Stimulated activated memory B cell treated with anti-CD40 and anti-IgM and Interleukin-4, amounts not matched to agents 10 μg/mL and 1 μg/mL and 100 μg/mL, for 72 hours (primary cell): ENCODE measurements at places on chromosomes 11 and 22.

DNA sequence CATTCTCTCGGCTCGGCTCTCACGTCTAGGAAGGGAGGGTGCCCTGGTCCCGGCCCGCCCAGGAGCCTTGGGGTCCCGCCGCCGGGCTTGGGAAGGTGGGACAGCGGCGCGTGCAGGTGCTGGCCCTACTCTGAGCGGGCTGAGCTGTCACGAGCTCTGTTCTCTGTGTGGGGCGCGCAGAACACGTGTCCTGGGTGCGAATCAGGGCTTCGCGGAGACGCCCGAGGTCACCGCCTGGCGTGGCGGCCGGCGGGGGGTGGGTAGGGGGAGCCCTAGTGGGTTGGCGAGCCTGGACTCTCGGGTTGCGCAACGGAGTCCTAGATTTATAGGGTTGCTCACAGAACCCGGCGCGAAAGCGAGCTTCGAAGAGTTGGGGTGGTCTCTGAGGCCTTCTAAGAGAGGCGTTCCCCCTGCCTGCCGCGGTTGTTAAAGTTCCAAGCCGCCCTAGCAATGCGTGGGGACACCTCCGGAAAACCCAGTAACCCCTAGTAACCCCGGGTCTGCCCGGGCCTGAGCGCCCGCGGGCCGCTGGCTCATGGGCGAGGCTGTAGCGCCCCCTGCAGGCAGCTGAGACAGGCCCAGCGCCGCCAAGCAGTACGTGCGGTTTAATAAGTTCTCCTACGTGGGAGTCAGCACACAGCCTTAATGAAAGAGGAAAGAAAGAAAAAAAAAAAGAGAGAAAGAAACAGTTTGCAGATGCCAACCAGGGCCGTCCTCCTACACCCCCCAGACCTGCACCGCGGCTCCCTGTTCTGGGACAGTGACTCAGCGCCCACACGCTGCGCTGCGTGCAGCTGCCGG lies 2.7 kb downstream of the ADM start:
- peak; percentile 87 for ATAC-seq

GRCh38 chr11:3095712-3096361 lies 38.6 kb upstream of the CARS1 start:
- no peak for ATAC-seq

DNA sequence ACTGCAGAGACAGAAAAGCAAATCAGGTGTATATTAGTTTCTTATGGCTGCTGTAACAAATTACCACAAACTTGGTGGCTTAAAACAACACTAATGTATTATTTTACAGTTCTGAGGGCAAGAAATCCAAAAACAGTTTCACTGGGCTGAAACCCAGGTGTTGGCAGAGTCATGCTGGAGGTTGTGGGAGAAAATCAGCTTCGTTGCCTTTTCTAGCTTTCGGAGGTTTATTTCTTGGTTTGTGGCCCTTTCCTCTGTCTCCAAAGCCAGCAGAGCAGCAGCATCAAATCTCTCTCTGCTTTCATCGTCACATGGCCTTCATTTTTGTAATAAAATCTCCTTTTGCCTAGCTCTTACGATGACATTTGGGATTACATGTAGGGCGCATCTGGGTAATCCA lies 33.0 kb upstream of the OR6M1 start:
- no peak for ATAC-seq

DNA sequence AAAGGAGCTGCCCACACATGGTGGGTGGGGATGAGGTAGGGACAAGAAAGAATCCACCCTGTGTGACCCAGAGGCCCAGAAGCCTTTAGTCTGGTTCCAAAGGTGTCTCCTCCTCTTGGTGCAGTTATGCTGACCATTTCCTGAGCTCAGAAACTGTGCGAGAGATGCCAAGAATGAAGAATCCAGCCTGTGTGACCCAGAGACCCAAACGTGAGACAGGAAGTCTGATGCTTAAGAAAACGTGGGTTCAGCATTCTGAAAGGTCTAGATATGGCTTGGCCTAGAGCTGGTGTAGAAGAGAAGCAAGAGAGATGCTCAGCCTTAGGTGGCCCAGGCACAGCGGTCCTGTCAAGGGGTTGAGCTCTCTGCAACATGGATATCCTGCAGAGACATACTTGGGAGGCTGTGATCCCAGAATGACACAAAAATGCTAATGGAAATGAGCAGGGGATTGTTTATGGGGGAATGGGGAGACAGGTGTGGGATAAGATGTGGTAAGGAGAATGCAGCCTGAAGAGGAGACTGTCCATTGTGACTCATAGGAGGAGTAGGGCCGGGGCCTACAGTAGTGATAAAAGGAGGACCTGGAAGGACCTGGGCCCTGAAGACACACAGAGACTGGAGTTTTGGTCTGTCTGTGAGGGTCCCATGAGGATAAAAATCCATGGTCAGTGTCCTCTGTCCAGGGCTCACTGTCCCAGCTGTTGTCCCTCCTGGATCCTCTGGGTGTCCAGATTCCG lies 79.0 kb downstream of the ZNF280B start:
- ATAC-seq = no peak

- ATAC-seq = no peak
These were observed 21.2 kb upstream of the ELF5 start for GRCh38 chr11:34534826-34535225.

DNA sequence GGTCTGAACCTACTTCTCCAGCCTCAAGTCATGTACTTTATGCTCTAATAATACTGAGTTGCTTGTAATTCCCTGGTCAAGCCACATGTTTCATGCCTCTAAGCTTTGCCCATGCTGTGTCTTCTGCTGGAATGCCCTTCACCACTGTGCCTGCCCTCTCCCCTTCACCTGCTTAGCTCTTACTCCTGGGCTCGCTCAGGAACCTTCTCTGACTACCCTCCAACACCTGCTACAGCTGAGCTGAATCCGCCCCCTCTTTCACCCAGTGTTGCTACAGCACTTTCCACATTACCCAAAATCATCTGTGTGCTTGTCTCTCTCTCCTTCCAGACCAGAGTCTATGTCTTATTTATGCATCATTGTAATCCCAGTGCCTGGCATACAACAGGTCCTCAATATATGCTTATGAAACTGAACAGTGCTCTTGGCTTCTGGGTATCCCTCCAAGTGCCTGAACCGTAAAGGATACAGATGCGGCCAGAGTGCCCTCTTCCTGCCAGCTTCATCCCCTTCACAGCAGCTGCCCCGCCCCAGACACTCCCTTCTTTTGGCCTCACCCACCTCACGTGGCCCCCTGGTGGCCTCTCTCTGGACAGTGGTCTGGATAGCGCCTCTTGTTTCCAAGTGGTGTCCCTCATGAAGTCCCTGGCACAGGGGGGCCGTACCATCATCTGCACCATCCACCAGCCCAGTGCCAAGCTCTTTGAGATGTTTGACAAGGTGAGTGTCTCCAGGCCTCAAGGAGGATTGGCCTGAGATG lies 7.1 kb downstream of the ABCG4 start:
- no peak for ATAC-seq

DNA sequence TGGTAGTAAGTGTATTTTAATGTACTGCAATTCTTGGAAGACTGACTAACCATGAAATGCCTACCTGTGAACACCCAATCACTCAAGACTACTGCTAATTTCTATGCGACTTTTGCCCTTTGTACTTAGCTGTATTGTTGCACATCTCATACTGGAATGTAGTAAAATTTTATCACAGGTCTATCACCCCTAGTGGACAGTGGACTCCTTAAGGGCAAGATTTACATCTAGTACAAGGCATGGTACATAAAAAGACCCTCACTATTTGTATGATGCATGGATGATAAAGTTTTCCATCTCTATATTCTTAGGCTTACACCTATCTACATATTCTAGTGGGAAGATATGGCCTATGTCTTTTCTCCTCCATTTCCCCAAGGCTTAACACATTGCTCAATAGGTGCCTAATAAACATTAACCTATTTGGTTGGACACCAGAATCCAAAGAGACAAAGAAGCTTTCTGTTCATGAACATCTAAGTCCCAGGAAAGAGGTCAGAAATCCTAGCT lies 26.1 kb downstream of the SERGEF start:
- no peak for ATAC-seq

DNA sequence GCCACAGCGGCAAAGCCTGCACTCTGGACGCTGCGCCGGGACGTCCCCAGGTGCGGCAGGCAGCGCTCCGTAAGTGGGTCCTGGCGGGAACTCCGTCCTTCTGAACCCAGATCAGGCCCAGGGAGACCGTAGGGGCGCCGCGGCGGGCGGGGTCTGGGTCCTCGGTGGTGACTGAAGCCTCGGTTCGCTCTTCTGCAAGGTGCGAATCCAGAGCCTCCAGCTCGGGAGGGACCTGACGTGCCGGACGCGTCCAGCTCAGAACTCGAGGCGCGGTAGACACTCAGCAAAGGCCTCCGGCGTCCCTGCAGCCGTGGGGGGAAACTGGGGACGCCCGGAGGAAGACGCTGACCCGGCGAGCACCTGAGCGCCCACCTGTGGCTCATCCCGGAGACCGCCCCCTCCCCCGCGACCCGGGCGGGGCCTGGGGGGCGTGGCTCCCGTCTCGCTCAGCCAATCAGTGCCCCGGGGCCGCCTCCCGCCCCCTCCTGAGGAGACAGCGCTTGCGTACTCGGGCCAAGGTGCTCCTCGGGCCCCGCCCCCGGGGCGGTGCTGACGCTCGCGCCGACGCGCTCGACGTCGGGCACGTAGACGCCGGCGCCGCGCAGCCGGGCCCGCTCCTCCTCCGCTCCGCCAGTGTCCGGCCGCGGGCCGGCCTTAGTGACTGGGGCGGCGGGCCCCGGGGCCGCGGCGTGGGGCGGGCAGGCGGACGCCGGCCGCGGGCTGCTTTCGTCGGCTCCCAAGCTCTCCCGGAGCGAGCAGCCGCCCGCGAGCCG lies at the start of gene PPFIA1:
TSS of gene PPFIA1 (plus strand) at position 587 of the 773 bp plus-strand sequence. CDS start 1,483 bp downstream, outside the sequence.
- ATAC-seq = peak; percentile 97

GRCh38 chr11:121418625-121419114 lies 33.4 kb upstream of the SORL1 start:
- peak; percentile 62 for ATAC-seq

GRCh38 chr11:119468511-119468910 lies 45.5 kb upstream of the THY1 start:
- no peak for ATAC-seq

- no peak for ATAC-seq
These were observed 16.0 kb downstream of the KREMEN1 start for GRCh38 chr22:29088809-29089208.

DNA sequence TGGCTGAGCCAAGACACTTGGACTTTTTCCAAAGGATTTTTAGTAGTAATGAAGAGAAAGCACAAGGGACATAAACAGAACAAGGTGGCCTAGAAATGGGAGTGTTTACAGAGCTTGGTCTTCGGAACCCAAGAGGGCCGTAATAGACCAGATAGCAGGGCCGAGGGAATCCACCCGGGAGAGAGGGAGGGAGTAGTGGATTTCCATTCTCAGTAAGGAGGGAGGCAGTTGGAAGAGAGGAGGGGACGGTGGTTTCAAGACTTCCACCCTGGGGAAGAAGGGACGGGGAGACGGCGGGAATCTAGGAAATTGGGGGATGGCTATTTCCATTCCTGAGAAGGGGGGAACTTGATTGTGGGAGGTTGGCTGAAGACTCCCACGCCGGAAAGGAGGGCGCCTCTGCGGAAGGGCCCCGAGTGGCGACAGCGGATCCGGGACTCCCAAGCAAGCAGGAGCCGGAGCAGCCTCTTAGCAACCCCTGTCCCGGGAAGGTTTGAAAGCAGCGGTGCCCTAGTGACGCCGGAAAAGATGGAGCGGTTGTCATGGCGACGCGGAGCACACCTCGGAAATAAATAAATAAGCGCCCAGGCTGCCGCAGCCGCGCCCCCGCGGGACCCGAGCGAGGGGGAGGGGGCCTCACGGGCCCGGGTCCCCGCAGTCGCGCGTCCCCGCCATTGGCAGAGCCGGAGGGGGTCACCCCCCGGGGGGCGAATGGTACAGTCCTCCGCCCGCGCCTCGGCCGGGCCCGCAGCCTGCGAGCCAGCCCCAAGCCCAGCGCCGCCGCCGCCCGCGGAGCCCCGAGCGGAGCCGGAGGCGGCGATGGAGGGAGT lies 31.6 kb downstream of the EIF3F start:
- ATAC-seq = peak; percentile 71
